CD4-positive, alpha-beta T cell (primary cell): ENCODE measurements at places on chromosomes 5 and 9.

GRCh38 chr5:136814619-136815378 lies 449.5 kb upstream of the TRPC7 start:
- DNase-seq: no peak

DNA sequence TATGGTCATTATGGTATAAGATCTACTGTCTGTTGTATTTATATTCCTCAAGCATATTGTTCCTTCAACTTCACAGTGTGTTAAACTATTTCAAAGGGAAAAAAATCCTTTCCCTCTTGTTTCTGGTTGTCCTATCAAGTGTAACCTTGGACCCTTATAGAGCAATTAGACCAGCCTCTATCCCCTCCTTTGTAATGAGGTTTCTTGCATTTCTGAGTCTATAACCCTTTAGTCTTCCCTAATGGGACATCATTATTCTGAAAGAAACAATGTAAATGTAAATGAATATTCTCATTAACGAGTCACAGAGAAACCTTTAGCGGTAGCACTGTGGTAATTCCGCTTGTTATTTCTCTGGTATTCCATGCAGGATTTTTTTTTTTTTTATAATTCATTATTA lies 197.3 kb downstream of the CNTLN start:
- DNase-seq: no peak

DNA sequence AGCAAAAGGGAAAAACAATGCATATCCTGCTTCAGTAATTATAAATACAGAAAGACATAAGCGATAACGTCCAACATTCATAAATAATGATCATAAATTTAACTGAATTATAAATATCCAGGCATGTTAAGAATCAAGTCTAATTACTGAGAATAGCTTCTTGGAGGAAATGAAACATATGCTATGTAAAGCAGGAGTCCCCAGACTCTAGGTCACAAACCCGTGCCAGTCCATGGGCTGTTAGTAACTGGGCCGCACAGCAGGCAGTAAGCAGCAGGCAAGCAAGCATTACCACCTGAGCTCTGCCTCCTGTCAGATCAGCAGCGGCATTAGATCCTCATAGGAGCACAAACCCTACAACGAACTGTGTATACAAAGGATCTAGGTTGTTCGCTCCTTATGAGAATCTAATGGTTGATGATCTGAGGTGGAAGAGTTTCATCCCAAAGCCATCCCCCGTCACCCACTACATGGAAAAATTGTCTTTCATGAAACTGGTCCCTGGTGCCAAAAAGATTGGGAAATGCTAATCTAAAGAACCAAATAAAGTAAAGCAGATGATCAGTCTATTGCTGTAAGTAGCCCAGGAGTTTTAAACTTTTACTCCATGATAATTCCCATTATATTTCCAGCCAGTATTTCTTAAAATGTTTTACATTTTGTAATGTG lies 50.4 kb downstream of the CERT1 start:
- DNase-seq: no peak

- no peak for DNase-seq
Measured at GRCh38 chr5:145365464-145365863, 469.7 kb downstream of the PRELID2 start.

- no peak for DNase-seq
Measured at GRCh38 chr9:100117316-100117715, 18.3 kb downstream of the INVS start.

DNA sequence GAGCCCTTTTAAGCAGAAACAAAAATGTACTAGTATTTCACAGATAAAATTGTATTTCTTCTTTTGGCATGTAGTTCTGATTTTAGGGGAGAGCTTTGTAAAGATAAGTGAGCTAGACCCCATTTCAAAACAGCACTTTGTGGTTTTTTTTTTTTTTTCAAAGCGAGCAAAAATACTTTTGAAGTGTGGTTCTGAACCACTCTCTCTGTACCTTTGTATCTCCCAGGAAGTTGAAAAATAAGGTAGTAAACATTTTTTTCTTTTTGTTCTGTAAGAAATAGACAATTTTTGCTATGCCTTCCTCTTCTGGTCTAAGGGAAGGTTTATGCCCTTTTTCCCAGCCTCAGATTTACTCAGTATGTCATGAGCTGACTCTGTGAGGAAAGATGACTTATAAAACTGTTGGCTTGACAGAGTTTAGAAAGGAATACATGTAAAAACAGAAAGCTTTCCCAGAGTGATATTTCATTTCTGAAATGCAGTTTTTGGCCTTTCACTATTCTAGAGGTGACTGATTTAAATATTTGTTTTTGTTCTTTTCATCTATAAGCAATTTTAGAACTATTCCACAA lies 12.5 kb downstream of the ERCC6L2 start:
- no peak for DNase-seq

DNA sequence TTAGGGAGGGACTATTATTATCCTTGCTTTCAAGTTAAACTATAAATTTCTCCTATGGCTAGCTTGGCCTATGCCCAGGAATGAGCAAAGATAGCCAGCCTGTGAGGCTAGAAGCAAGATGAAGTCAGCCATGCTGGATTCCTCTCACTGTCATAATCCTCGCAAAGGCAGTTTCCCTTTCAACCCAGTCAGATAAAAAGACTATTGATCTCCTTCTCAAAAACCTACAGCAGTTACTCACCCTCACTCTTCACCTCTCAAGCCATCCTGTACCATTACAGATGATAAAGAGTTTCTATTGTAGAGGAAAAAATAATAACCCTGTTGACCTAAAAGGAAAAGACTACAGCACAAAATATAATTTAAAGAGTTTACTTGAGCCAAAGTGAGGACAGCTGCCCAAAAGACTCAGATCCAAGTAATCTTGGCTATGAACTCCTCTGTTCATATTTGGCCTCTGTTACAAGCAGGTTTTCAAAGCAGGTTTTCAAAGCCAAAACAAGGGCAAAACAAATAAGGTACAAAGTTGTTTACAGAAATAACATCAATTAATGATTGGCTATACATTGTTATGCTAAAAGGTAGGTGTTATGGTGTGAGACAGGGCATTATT lies 41.7 kb downstream of the KCNV2 start:
- no peak for DNase-seq

DNA sequence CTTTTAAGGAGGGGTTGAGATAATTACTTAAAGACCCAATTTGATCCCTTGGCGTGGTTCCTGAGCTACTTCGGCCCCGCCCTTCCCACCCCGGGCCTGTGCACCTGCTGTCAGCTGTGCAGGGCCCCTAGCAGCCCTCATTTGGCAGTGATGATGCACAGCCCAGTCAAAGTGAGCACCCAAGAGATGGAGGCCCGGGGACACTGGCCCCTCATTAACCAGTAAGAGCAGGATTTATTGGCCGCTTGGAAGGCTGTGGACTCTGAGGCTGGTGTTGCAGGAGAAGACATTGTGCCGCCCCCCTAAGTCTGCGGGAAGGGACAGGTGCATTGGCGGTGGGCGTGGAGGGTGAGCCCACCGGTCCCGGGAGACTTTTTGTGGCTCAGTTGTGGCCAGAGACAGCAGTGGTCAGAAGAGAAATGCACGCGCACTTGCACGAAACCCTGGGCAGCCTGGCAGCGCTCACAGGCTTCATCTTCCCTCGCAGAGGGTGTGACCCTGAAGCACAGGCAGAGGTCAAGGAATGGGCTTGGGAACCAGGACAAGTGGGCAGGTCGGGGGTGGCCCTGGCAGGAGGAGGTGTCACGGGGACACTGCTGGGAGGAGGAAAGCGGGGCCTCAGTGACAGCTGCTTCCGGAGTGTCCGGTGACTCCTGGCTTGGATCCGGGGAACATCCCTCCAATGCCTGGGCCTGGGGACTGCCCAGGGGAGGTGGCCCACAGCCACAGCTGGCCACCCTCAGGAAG lies 74.0 kb upstream of the RXRA start:
- DNase-seq: no peak
